ENCODE measurements at places on chromosomes 16 and 17.

GRCh38 chr16:2194852-2195321 lies 1.5 kb downstream of the CASKIN1 start:
- DNase-seq = peak; percentile 84

DNA sequence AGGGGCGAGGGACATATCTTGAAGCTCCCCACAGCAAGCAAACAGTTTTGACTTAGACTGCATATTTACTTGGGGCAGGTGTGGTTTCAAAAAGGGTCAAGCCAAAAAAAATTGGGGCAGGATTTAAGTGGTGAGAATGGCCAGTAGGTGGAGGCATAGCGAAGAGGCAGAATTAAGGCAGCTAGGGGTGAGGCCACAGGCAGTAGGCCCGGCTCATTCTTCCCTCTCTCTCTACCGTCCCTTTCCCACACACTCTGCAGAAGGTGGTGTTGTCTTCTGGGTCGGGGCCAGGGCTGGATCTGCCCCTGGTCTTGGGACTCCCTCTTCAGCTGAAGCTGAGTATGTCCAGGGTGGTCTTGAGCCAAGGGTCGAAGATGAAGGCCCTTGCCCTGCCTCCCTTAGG lies 2.6 kb downstream of the SHBG start:
- DNase-seq = peak; percentile 75

- DNase-seq = no peak
Measured at GRCh38 chr16:22721511-22722100, 92.4 kb upstream of the HS3ST2 start.

GRCh38 chr16:69466547-69466946 lies 42.1 kb downstream of the CYB5B start:
- no peak for DNase-seq

DNA sequence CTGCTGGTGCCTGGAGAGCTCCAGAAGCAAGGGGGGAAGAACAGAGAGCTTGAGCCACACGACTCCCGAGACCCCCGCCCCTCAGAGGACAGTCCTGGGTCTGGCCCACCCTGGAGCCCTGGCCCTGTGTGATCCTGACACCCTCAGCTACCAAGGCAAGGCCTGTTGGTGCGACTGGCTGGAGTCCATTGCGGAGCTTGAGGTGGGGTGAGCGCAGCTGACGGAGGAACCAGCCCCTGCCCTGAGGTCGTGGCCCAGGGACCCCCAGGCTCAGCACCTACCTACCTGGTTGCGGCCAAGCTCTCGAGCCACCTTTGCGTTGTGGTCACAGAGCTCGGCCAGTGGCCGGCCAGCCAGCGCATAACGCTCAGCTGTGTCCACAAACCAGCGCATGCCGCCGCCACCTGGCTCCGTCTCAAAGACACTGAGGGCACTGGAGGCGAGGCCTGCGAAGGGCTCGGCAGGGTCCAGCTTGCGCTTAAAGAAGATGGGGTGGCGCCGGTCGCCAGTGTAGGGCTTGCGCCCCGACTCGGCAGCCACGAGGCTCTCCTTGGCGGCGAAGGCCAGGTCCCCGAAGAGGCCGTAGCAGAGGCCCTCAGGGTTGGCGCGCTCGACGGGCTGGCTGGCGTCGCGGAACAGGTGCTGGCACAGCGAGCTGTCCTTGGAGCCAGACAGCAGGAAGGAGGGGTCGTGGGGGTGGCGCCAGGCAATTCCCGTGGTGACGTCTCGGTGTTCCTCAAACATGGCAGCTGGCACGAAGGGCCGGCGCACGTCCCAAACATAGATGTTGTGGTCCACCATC lies 2.5 kb upstream of the JMJD8 start:
- DNase-seq = no peak

- DNase-seq = no peak
Measured at GRCh38 chr16:25841761-25842160, 150.0 kb downstream of the HS3ST4 start.

GRCh38 chr16:77692612-77693011 lies 29.7 kb upstream of the NUDT7 start:
- no peak for DNase-seq

- DNase-seq = peak; percentile 3
Measured at GRCh38 chr17:77354670-77355455, 214.1 kb downstream of the SEC14L1 start.

GRCh38 chr16:63577891-63578290 lies 1541.7 kb upstream of the CDH8 start:
- DNase-seq = no peak

GRCh38 chr17:17748179-17748578 lies 66.9 kb downstream of the RAI1 start:
- no peak for DNase-seq

GRCh38 chr16:2838928-2839327 lies 8.8 kb downstream of the ZG16B start:
- peak; percentile 76 for DNase-seq

GRCh38 chr17:78120971-78121800 lies 7.4 kb downstream of the TMC6 start:
- no peak for DNase-seq

DNA sequence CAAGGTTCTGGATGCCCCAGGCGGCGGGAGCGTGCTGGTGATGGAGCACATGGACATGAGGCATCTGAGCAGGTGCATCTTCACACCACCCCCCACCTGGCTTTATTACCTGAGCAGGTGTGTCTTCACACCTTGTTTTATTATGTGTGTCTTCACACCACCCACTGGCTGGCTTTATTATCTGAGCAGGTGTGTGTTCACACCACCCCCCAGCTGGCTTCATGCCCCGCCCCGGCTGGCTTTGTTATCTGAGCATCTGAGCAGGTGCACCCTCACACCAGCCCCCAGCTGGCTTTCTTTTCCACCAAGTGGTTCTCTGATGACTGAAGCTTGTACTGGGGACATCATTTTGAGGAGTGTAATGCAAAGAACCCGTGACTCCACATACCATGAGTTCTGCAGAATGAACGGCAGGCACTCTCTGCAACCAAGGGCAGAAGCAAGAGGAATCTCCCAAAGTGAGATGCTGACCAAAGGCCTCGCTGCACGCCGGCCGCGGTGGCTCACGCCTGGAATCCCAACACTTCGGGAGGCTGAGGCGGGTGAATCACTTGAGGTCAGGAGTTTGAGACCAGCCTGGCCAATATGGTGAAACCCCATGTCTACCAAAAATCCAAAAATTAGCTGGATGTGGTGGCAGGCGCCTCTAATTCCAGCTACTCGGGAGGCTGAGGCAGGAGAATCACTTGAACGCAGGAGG lies 2.6 kb downstream of the FN3KRP start:
- DNase-seq = no peak
